ENCODE measurements at places on chromosomes 5 and 9.
A peak's percentile ranks its signal among the peaks of the same experiment; 100 is the strongest.

DNA sequence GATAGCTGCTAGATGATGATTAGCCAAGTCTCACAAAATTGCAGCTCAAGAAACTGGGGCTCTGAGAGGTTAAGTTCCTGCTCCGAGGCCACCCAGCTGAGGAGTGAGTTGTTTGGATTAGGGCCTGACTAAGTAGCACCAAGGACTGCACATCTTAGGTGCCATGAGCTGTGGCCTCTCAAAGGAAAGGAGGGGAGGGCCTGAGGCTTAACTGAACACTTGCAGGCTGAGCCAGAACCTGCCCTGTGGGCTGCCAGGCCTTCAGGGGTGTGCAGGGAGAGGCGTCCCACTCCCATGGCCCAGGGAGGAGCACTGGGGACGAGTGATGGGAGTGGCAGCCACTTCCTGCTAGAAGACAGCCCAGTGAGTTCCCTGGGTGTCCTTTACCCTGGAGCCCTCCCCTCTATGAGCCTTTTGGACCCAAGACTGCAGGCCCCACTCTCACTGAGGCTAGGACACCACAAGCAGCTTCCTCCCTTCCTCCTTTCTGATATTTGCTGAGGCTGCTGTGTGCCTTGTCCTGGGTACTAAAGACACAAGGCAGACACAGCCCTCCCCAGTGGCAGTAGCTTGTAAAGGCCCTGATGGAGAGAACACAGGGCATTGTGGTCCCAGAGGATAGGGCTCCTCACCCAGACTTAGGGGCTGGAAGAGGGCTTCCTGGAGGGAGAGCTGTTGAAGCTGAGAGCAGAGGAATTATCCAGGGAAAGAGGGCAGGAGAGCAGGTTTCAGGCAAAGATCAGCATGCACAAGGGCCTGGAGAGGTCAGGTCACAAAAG lies 22.1 kb downstream of the LMX1B start:
- no peak for DNase-seq

- no peak for DNase-seq
Measured at GRCh38 chr5:74765201-74765600, 1.7 kb downstream of the GFM2 start.

- DNase-seq: no peak
Measured at GRCh38 chr5:96509721-96510350, 76.8 kb upstream of the PCSK1 start.

DNA sequence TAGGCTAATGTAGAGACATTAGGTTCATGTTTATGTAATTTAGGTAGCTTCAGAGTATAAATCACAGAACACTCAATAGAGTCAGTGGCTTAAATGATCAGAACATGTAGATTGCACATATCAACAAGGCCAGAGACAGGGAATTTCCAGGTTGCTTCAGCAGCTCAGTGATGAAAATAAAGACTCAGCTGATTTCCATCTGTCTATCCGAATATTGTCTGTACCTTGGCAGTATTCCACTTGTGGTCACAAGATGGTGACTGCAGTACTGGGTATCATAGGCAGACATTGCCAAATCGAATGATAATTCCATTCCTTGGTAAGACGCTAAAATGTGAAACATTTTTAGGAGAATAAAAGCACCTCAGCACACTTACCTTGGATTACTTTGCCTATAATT lies 702.2 kb downstream of the MAT2B start:
- DNase-seq: no peak

- DNase-seq: no peak
Measured at GRCh38 chr5:103938146-103938695, 375.6 kb upstream of the NUDT12 start.

DNA sequence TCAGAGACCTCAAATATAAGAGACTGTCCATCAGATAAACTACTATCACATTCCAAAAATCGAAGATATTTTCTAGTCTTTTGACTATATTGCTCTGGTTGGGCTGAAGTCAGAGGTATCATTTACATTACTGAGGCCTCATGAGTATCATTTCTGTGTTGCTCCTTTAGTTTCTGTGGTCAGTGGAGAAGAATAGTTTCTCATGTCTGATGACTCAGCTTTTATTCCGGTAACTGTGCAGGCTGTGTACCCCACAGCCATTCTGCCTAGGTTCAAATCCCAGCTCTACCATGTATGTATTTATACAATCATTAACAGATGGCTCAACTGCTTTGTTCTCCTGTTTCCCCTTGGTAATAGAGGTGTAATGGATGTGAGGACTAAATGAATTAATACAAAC lies 179.3 kb downstream of the ALDH1A1 start:
- DNase-seq: no peak

DNA sequence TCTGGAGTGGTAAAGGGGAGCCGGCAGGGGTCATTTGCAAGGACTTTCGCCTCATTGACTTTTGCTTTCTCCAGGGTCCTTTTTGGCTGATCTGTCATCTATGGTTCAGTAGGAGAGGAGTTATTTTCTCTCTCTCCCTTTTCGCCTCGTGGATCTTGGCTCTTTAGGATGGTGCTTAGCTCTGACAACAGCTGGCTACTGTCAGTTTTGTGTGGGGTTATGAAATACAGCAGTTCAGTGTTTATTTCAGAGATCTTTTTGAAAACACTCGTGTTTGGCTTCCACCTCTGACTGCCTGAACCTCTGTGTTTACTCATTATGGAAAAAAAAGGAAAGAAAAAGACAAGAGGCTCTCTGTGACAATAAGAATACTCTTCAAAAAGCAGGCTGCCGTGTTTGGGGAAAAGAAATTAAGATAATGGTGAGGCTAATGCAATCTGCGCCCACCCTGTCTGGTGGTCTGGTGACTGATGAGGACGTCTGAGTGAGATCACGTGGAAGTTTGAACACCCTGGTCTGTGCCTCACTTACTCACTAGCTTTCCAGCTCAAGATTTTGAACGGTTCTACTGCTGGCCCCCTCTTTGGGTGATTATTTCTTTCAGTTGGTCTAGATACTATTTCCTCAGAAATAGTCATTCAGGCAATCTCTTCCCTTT lies 567.7 kb downstream of the CAAP1 start:
- no peak for DNase-seq

DNA sequence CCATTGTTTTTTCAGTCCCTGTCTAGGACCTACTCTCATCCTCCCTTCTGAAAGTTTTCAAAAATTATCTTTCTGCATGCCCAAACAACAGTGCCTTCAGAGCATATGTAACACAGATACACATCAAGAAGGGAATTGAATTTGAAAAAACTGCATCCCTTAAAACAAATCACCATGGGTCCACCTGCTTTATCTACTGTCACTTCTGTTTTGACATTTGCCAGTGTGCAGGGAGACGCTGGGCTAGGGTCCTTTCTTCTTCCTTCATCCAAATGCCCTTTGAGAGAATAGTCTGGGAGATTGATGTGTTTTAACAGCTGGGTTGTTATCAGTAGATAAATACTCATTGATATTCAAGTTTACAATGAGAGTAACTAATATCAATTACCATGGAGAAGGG lies 1630.1 kb downstream of the MAT2B start:
- no peak for DNase-seq

- DNase-seq: no peak
Measured at GRCh38 chr9:37437010-37437409, 14.5 kb downstream of the GRHPR start.

GRCh38 chr5:107937204-107937603 lies 266.5 kb upstream of the EFNA5 start:
- DNase-seq: no peak

DNA sequence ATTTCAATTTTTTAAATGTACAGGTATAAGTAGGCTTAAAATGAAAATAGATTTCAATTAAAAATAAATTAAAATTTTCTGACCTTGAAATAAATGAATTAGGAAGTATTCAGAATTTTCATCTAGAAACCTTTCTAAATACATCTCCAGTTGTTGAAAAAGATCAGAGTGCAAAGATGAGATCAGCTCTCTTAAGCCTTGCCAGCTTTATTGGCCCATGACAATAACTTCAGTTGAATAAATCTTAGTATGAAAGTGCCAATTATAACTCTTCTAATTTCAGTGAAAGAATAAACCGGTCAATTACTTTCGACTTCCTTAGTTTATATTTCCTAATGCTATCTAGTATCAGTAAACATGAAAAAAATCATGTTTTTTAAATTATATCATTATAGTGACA lies 117.4 kb downstream of the FBXL17 start:
- DNase-seq: no peak

DNA sequence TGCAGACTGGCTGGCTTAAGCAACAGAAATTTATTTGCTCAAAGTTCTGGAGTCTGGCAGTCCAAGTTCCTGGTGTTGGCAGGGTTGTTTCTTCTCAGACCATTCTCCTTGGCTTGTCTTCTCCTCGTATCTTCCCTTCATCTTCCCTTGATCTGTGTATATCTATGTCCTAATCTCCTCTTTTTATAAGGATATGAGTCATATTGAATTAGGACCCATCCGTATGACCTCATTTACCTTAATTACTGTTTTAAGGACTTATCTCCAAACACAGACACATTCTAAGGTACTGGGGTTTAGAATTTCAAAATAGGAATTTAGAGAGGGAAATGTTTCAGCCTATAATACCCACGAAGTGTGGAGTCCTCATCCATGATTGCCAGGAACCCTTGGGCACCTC lies 13.1 kb upstream of the LPAR1 start:
- no peak for DNase-seq

GRCh38 chr5:95660060-95660459 lies 13.5 kb downstream of the RFESD start:
- DNase-seq: no peak

- no peak for DNase-seq
Measured at GRCh38 chr5:160064995-160065614, 54.1 kb downstream of the PWWP2A start.

DNA sequence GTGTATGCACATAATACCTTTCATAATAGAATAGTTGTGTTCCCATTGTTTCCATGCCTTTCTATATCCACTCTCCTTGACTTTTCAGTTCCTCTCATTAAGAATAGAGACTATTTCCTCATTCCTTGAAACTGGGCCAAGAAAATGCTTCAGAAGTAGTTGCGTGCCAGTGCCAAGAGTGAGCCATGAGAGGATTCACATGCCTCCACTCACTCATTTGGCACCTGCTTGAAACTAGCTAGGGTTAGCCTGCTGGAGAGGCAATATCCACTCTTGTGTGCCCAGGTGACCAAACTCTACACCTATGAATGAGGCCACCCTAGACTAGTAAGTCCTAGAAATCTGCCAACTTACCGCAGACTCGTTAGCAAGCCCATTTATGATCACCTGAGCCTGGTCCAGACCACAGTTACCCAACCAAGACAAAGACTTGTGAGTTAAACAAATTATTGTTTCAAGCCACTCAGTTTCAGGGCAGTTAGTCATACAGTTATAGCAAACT lies 276.3 kb downstream of the EPB41L4A start:
- no peak for DNase-seq

- DNase-seq: no peak
Measured at GRCh38 chr5:58002323-58002722, 457.6 kb downstream of the PLK2 start.

GRCh38 chr5:141778206-141778605 lies 96.2 kb upstream of the ARAP3 start:
- DNase-seq: no peak

GRCh38 chr9:137277329-137278041 lies at the start of gene TOR4A:
TOR4A (plus strand) TSS chr9:137277726; CDS start chr9:137278690, 964 bp downstream.
- peak; percentile 57 for DNase-seq

- DNase-seq: no peak
Measured at GRCh38 chr9:68581696-68582095, 41.0 kb upstream of the TMEM252 start.

DNA sequence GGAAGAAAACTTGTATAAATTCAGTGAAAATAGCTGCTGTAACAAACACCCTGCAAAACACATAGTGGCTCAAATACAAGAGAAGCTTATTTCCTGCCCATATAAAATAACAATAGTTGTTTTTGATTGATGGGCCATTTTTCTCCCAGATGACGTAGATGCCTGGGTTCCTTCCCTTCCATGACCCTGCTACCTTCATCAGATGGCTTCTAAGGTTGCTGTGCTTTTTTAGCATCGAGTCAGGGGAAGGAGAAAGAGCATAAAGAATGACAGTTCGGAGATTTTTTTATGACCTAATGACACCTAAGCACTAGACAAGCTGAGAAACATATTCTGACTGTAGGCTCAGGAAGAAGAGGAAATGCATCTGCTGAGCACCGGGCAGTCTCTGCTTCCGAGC lies 34.7 kb upstream of the DPYSL3 start:
- no peak for DNase-seq

Measured in bone marrow (tissue), 2 donors.